NCI-H2171 (cell line): ENCODE measurements at places on chromosomes 16 and 17.

DNA sequence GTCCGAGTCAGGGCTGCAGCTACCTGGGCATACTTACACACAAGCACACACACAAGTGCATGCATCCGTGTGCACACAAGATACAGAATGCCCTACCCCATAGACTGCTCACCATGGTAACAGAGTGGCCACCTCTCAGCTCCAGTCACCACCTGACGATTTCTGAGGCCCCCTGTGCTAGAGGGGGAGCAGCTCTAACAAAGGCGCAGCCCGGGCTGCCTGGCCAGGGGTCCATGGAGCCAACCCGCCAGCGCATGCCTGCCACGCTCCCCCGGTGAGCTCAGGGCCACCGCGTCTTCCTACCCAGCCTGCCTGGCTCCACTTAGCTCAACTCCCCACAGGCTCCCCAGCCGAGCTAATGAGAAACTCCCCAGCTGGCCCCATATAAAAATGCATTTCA is 75.5 kb downstream of the ZNF423 start:
- no peak for DNase-seq

GRCh38 chr16:85040685-85041084 is 13.1 kb downstream of the KIAA0513 start:
- DNase-seq, result no peak

DNA sequence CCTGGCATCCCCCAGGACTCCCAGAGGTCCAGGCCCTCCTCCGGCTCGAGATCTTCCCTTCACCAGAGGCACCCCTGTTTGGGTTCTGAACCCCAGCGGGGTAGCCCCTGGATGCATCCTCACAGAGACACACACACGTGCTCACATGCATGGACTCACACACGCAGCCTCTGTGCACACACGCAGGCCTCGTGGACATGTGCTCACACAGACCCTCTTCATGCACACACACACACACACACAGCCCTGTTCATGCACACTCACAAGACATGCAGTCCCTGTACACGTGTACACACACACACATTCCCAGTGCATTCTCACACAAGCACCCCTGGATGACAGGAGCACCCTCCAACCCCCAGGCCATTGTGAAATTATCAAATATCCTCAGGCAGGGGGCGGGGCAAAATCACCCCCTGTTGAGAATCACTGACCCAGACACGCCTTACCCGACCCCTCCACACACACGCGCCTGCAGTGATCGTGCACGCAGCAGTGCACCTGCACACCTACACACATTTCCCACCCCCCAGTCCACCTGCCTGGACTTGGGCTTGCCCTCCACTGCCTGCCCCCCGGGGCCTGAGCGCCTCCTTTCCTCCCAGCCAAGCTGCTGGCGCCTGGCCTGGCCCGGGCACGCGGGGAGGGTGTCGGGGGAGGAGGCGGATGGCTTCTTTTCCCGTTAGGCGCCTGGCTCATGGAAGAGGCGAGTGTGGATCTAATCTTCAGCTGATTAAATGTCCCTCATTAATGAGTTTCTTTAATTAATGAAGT is 62.6 kb downstream of the ENGASE start:
- DNase-seq, result no peak

- no peak for DNase-seq
These were observed at the start of gene ZG16 for GRCh38 chr16:29777576-29778350. TSS of gene ZG16 (plus strand) at chr16:29778256. CDS start at chr16:29779267, 1,011 bp downstream.

DNA sequence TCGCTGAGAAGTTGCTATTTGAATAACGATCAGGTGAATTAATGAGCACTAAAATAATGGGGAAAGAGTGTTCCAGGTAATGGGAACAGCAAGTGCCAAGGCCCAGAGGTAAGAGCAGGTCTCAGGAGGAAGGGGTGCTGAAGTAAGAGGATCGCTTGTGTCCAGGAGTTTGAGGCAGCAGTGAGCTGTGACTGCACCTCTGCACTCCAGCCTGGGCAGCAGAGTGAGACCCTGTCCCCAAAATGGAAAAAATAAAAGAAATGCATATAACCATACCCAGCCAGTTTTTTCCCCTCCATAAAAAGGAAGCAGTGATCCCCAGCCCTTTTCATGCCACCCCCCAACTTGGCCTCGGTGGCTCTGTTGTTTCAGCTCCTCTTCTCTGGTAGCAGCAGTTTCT is 16.8 kb upstream of the HAS3 start:
- no peak for DNase-seq

DNA sequence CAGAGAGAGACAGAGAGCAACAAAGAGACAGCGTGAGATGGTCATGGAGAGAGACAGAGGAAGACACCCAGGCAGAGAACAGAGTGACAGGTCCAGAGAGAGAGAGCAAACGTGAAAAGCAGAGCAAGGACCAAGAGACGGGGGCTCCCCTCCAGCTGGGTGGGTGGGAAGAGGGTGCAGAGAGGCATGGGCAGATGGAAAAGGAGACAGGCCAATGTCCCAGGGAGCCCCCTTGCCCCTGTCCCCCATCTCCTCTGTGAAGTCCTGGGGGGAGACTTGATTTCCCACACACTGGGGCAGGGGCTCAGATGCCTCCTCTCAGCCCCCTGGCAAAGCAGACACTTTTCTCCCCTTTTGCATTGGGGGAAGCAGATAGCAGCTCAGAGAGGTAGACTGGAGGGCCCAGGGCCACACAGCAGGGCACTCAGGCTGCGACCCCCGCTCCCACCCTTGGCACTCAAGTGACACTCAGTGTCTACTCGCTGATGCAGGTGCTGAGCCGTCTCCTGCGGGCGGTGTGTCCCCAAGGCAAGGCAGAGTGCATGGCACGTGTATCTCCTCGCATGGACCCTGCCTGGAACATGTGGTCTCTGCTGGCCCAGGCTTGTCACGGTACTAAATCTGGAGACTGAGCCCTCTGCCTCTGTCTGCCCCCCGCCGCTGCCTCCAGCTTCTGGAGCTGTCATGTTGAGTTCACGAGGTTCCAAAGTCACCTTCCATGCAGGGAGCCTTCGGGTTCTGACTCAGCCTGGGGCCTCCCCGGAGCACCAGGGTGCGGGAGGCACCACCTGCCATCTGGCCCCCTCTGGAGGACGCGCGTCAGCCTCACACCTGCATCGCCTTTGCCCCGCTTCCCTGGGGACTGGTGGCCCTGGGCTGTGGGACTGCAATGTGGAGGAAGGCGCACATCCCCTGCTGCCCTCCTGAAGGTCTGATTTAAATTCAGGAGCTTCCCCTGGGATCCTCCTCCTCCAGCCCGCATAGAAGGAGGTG is 215.9 kb upstream of the GSE1 start:
- DNase-seq, result peak; percentile 96

DNA sequence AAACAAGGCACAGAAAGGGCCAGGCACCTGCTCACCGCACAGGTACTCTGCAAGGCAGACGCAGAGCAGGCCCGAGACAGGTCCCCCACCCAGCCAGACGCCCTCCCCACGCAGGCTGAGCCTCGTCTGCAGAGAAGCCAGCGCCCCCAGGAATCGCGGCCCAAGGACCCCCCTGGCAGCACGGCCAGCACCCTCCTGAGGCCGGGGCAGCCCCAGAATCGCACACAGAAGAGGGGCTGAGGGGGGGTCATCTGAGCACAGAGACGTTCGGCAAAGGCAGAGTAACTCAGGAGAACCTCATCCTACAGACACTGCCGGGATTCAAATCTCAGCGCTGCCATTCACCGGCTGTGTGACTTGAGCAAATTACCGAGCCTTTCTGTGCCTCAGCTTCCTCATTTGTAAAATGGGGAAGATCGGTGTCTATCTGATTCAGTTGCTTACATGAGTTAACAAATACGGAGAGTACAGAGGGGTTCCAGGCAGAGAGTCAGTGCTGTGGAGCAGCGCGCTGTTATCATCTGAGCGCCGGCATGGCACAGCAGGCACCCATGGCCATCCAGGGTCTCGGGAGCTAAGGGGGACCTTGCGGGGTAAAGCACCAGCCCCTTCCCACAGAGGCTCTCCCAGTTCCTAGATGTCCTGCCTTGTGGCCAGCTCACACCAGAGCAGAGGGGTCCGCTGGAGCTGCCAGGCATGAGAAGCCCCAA is 10.4 kb downstream of the EMC6 start:
- no peak for DNase-seq

GRCh38 chr16:56836410-56837230 is 28.4 kb upstream of the SLC12A3 start:
- no peak for DNase-seq

GRCh38 chr16:14539156-14539555 is 90.9 kb downstream of the PARN start:
- no peak for DNase-seq

DNA sequence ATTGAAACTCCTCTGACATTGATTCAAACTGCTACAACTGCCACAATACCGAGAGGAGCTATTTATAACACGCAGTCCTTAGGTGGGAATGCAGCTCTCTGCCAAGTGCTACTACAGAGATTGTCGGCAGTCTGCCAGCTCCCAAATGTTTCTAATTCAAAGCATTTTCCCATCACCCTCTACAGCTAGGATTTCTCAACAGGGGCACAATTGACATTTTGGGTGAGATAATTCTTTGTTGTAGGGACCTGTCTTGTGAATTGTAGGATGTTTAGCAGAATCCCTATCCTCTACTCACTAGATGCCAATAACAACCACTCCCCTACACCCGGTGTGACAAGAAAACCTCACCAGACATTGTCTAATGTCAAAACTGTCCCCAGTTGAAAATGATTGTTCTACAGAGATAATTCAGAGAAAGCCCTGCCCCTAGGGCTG is 7.8 kb upstream of the N4BP1 start:
- peak; percentile 77 for DNase-seq

DNA sequence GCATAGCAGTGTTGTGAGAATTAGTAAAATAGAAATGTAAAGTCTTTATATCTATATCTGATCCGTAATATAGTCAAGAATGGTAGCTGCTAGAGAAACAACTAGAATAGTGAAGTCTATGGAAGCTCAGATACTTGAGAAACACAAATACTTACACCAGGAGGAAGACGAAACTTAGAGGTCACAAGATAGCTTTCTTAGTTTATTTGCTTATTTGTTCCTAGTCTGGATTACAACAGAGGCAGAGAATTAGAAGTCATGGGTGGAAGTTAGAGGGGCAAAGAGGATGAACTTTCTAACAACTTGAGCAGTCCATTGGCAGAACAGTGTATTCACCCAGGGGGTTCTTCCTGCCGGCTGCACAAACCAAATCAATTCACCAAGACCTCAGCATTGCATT is 13.9 kb downstream of the GNGT2 start:
- DNase-seq, result no peak

DNA sequence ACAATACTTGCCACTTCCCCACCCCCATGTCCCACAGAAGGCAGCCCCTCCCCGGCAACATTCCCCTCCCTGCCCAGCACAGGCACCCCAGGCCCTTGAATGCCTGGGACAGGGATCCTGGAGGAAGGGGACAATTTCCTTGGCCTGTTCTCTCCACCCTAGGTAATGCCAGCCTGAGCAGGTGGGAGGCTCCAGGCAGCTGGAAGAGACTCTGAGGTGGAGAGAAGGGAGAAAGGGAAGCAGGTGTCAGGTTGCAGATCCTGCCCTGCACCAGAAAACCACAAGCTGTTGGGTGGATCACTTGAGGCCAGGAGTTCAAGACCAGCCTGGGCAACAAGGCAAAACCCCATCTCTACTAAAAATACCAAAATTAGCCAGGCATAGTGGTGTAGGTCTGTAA is 8.9 kb downstream of the MPP2 start:
- peak; percentile 25 for DNase-seq

DNA sequence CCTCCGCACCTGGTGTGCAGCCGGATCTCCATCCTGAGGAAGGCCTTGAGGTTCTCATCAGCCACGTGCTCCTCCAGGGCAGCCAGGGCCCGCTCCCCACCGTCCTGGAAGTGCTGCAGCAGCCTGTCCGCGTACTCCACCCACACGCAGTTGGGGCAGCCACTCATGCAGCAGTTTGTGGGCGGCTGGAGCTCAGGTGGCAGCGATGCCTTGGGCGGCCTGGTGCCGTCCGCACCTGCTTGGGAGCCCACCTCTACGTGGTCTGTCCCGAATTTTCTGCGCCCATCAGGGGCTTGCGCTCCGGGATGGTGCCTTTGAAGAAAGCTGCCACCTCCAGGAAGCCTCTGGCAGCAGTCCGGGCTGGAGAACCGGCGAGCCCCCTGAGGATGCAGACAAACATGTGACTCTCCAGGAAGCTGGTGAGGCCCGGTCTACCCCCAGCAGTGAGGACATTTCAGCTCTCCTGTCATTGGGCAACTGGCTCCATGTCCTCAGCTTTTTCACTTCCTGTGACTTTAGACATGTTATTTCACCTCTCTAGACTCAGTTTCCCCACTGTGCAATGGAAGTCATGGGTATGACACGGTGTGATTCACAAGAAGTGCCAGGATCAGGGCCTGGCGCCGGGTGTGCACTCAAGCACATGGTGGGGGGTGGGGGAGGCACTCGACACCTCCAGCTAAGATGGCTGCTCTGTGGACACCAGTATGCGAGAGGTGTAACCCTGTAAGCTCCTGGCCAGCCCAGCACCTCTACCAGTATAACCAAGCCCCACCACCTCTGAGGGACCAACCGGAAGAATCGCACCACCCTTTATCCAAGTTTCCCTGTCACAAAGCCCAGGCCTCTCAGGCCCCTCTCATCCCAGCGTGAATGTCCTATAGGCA is 957 bp downstream of the OXLD1 start:
- DNase-seq, result no peak

- DNase-seq, result no peak
These were observed 2.0 kb upstream of the SLC43A2 start for GRCh38 chr17:1630662-1631061.

GRCh38 chr17:65182233-65182632 is 45.1 kb downstream of the RGS9 start:
- no peak for DNase-seq

DNA sequence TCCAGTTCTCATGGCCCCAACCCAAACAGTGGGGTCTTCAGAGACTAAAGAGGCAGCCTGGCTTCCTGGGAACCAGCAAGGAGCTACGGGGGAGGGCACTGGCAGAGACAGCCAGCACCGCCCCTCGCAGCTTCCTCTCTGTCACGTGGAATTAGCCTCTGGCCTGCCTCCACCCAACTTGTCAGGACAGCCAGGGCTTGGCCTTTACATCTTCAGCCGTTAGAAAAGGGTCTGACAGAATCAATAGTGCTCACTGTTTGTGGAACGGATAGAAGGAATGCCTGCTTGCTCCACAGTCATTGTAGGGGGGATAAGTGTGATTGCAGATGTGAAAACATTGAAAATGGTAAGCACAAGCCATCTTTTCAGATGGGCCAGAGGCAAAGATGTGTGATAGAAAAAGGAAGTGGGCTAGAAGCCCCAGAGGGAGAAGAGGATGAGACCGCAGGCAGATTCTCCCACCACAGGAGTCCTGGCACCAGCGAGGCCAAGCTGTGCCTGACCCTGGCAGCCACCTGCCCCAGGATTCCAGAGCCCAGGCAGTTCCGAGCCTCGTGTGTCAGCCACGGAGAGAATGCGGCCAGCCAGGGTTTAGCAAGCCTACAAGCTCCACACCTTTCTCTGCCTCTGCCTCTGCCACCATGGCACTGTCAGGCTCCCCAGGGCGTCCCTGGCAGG is 18.6 kb downstream of the GRIN2C start:
- no peak for DNase-seq

DNA sequence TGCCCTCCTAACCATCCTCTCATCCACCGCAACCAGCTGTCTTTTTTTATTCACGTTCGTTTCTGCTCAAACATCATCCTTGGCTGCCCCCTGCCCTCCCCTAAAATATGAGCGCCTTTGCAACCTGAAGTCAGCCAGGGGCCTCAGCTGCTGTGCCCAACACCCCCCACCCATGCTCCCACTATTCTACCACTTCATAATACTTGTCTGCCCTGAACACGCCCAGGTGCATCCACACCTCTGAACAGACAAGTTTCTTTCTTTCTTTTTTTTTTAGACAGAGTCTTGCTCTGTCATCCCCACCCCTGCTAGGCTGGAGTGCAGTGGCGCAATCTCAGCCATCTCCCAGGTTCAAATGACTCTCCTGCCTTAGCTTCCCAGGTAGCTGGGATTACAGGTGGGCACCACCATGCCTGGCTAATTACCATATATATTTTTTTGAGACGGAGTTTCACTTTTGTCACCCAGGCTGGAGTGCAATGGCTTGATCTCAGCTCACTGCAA is 26.9 kb downstream of the CEP295NL start:
- DNase-seq, result no peak
